ENCODE measurements at places on chromosomes 4 and X.
A peak's percentile ranks its signal among the peaks of the same experiment; 100 is the strongest.

GRCh38 chrX:2848871-2849301, 20.2 kb downstream of the GYG2 start:
- no peak for DNase-seq

- no peak for DNase-seq
These were observed 155.3 kb downstream of the PWWP3B start for GRCh38 chrX:106323357-106323756.

DNA sequence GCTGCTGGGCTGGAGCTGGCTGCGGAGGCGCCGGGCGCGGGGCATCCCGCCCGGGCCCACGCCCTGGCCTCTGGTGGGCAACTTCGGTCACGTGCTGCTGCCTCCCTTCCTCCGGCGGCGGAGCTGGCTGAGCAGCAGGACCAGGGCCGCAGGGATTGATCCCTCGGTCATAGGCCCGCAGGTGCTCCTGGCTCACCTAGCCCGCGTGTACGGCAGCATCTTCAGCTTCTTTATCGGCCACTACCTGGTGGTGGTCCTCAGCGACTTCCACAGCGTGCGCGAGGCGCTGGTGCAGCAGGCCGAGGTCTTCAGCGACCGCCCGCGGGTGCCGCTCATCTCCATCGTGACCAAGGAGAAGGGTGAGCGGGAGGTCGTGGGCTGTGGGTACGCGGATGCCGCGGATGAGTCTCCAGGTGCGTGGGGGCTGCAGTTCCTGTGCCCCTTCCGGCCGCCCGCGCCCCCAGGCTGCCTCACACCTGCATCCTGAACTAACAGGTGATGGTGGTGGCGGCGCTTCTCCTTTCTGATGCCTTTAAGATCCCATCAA, 499 bp downstream of the CYP2U1 start:
- peak; percentile 74 for DNase-seq

GRCh38 chr4:59161249-59161648, 2038.9 kb upstream of the ADGRL3 start:
- DNase-seq = no peak

DNA sequence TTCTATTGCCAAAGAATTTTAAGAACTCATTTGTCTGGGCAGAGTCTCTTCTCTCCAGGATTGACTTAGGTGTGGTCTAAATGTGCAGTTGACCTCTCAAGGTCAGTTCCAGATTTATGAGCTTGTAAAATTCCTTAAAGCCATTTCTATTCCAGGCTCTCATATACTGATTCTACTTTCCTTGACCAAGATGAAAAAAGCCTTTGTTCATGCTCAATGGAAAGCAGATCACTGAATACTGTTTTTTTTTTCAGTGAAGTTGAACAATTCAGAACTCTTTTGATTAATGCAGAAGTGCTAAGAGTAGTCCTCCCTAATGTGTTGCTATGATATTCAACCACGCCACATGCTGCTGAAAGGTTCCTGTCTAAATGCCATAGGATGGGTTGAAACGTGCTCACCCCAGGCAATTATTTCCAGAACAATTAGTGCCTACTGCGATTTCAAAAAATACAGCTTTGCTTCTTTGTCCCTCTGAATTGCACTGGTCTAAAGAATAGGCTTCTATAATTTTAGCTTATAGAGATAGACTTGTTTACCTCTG, 312.4 kb upstream of the PABPC5 start:
- no peak for DNase-seq

DNA sequence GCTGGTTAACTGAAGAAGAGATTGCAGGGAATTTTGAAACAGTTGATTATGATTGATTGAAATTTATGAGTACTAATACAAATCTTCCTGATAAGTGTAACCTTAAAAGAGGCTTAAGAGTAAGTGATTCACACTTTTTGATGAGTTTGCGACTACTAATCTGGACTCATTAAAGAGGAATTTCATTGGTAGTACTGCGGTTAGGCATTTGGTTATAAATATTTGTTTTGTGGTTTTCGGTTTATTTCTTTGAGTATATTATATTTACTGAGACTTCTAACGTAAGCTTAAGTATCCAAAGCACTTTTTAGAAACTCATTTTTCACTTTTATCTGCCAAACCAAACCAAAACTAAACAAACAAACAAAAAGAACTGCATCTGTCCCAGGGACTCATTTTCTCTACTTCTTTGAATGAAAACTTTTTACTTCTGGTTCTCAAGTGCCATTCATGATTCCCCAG, 20.7 kb downstream of the SLIT2 start:
- no peak for DNase-seq

- no peak for DNase-seq
These were observed 52.4 kb upstream of the IL21 start for GRCh38 chr4:122673252-122673651.
